AG08395 (cell line): ENCODE measurements at places on chromosomes 2 and 18.

DNA sequence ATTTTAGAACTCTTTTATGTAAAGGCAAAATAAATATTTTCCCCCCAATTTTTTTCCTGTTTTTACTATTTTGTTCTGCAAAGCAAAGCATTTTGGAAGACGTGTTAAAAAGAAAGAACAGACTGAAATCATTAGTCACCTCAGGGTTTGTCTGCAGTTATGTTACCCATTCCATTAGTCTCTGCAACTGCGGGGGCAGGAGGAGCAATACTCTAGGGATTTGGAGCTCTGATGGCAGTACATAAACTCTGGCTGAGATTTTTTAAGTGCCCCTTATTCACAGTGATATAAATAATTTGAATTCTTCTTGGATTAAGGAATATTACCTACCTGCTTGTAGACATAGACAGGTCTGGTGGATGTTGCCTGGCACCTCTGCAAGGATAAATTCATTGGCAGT is 88.0 kb upstream of the CELF4 start:
- DNase-seq = no peak

GRCh38 chr2:235596272-235596671 is 102.4 kb downstream of the AGAP1 start:
- DNase-seq = no peak

GRCh38 chr18:6576718-6577375 is 152.7 kb upstream of the ARHGAP28 start:
- DNase-seq = no peak

DNA sequence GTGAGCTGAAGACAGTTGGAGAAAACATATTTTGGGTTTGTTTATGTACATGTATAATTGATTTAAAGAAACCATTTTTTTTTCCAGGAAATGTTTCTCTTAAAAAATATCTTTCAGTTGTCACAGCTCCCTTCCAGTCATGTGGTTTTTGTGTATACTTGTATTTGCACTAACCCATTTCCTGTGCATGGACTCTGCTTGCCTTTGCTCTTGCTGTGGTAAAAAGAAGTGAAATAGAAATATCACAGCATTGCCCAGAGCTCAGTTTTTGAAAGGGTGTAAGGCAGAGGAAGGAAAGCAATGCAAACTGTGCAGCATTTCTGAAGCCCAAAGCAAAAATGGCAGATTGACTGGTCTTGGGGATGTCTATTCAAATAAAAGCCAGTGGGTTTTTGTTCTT is 10.4 kb upstream of the DOCK10 start:
- no peak for DNase-seq

GRCh38 chr2:95041824-95042442 is 16.4 kb downstream of the MAL start:
- DNase-seq = no peak

- no peak for DNase-seq
Measured at GRCh38 chr2:127256381-127256780, 36.3 kb upstream of the CYP27C1 start.
